ENCODE measurements at places on chromosomes 4 and X. TPM values are rescaled to one million over a fixed set of nuclear protein-coding genes. Genes with fewer than 3 reads are reported as not detected.

DNA sequence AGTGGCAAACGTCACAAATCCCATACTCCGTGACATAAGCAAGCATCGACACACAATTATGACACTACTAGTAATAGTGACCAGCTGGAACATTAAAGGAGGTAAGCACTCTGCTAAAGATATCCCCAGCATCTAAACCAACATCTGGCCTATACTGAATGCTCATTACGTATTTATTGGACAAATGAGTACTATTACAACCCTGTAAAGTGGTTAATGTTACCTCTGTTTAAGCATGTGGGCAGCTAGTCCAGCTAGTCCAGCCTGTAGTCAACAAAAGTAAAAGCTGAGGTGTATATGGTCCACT, 419 bp upstream of the RPGR start:
- H3K36me3 ChIP-seq, result no peaks in the 10 kb centered on the region
- H3K4me1 ChIP-seq, result peaks cover 13% of the 10 kb centered on the region
- H3K27me3 ChIP-seq, result no peaks in the 10 kb centered on the region
- no peak for DNase-seq

GRCh38 chr4:5631352-5632065, 76.8 kb downstream of the EVC2 start:
- H3K4me3 ChIP-seq, result no peak overlapping the region
- no peaks in the 10 kb centered on the region for H3K4me1 ChIP-seq
- H3K27ac ChIP-seq, result no peak overlapping the region
- no peaks in the 10 kb centered on the region for H3K27me3 ChIP-seq
- H3K36me3 ChIP-seq, result no peaks in the 10 kb centered on the region

- no peak overlapping the region for H3K27ac ChIP-seq
- H3K36me3 ChIP-seq, result no peaks in the 10 kb centered on the region
- peaks cover 13% of the 10 kb centered on the region for H3K4me1 ChIP-seq
These were observed 87.4 kb upstream of the TRIM2 start for GRCh38 chr4:153116801-153117200.

DNA sequence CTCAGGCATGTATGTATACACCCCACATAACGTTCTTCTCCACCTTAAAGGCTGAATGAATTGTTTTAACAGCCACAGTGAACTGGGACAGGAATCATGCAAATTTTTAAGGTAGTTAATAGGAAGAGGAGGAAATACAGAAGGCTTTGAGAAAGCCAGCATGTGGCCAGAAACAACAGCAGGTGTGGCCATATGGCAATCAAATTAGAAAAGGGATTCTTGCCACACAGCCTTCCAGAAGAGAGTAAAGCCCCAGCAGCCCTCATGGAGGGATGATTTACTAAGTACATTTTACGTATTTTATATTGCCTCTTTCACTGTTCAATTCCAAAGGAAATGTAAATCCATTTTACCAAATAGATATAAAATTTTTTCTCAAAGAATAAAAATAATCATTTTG, 792.2 kb downstream of the ADGRL3 start:
- no peak overlapping the region for H3K4me3 ChIP-seq
- no peak overlapping the region for H3K27ac ChIP-seq
- no peaks in the 10 kb centered on the region for H3K36me3 ChIP-seq

- no peak for DNase-seq
- no peaks in the 10 kb centered on the region for H3K4me1 ChIP-seq
- H3K27ac ChIP-seq, result no peak overlapping the region
These were observed 42.4 kb downstream of the ATOH1 start for GRCh38 chr4:93870876-93871458.

GRCh38 chr4:102825261-102826091, 1.9 kb downstream of the UBE2D3 start:
- peaks cover 48% of the 10 kb centered on the region for H3K4me1 ChIP-seq
- no peak for DNase-seq
- peaks cover 2% of the 10 kb centered on the region for H3K36me3 ChIP-seq
- no peak overlapping the region for H3K27ac ChIP-seq
- H3K27me3 ChIP-seq, result no peaks in the 10 kb centered on the region

Gene TLL1
- total RNA-seq, result not detected
